GM13977 (cell line): ENCODE measurements at places on chromosomes 3 and 15.

DNA sequence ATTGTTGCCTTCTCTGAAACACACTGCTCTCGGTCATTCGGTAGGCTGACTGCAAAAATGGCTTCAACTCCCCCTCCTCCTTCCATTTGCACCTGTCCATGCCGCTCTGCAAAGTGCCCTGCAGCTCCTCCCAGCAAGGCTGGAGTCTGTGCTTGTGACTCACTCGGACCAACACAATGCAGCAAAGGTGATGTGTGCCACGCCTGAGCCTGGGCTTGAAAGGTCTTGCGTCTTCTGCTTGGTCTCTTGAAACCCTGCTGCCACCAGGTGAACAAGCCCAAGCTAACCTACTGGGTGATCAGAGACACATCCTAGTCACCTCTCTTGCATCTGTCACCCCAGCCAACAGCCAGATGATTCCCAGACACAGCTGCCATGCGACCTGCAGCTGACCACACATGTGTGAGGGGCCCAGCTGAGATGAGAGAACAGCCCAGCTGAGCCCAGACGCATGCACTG is 71.1 kb downstream of the MGLL start:
- DNase-seq = no peak

DNA sequence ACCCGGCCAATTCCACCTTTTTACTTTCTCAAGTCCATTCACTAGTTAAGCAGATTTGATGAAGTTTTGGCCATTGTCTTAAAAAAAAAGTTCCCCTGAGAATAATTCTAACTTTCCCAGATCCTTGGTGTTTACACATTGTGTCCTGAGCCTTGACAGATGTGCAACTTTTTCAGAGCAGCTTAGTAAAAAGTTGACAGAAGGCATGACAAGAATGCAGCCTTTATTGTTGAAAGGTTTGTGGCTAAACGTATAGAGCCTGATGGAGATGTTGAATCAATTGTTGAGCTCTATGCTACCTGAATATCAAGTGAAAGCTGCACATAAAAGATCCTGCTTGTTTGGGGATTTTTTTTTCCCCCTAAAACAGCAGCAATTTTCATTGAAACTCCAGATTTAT is 75.3 kb upstream of the CMTM7 start:
- DNase-seq = no peak

GRCh38 chr15:33678602-33679001 is 289.7 kb upstream of the CHRM5 start:
- DNase-seq = no peak

DNA sequence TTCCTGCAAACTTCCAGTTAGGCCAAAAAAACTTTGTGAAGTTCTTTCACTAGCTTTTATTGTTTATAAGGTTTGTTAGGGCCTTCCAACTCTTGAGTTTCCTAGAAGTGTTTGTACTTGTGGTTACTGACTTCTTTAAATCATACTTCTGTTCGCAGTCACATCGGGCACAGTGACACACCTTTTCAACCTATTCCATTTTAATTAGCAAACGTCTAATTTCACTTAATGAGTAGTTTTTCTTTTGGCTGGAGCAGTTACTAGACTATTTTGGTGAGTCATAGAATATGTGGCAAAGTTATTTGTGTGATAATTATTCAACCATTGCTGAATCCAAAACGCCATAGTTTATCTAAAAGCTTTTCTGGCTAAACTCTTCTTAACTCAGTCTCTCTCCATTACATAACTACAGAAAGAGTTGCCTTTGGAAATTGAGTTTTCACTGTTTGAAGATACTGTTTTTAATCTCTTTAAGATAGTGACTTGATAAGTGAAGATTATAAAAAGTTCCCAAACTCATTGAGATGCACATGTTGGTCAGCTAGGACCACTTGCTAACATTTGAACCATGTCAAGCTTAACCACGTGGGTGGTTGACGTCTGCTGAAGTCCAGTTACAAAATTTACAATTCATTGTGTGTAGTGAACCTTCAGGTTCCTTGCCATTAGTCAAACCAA is 21.5 kb downstream of the CNOT10 start:
- no peak for DNase-seq

DNA sequence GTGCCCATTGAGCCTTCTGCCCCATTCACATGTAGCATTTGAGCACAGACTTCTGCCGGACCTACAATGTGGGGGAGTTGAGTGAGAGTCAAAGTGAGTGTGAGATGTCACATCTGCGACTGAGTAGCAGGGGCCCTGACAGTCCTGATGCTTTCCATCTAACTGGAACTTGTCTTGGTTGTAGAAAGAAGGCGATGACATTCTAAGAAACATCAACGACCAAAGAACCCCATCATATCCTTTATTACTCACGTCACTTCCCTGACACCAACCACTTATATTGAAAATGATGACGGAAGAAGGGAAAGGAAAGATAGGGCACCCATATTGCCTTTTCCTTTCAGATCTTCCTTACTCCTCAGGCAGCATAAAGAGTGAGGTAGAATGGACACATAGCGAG is 30.5 kb downstream of the SMAD3 start:
- no peak for DNase-seq

DNA sequence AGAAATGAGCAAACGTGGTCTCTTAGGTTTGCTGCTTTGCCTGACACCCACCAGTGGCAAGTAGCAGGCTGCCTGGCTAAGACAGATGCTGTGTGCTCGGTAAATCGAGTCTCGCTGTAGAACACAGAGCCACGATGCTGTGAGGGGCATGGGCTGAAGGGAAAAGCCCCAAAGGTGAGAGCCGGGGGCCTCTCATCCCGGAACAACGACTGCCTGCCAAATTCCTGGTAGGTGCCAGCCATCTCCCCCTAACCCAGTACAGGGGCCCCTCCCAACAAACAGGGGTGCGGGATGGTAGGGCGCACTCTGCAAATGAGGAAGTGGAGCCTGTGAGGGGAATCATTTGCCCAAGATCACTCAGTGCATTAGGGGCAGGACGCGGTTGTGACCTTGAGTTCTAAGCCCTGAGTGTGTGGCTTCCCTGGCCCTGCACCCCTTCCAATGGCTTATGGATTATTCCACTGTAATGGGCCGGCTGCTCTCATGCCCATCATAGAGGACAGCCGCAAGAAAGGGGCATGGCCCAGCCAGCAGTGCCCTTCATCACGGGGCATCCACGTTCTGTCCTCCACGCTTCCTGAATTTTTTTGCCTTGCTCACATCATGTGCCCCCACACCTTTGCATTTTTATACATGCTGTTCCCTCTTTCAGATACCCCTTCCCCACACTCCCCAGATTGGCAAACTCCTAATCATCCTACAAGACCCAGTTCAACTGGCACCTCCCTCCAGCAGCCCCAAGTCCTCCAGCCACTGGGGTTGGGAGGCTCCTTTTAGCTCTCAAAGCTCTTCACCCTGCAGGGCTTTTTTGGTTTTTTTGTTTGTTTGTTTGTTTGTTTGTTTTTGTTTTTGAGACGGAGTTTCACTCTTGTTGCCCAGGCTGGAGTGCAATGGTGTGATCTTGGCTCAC is 125.4 kb downstream of the NUP210 start:
- DNase-seq = no peak

- DNase-seq = no peak
Measured at GRCh38 chr3:126181398-126181725, 976 bp upstream of the ALDH1L1 start.

DNA sequence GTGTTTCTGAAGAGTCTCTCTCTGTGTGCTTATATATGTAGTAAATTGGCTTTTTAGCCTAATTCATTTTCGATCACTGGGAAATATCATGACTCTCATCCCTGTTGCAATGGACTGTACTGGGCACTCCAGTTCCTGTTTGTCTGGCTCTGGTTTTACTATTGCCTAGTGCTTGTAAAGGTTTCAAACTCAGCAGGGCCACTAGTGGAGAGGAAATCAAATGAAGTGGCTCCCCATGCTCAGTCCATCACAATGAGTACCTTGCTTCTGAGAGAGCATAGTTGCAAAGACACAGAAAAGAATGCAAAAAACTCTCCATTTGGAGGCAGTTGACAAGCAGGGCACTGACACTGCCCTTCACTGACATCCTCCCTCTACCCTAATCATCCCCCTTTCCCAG is 167.8 kb downstream of the TAFA4 start:
- DNase-seq = no peak

DNA sequence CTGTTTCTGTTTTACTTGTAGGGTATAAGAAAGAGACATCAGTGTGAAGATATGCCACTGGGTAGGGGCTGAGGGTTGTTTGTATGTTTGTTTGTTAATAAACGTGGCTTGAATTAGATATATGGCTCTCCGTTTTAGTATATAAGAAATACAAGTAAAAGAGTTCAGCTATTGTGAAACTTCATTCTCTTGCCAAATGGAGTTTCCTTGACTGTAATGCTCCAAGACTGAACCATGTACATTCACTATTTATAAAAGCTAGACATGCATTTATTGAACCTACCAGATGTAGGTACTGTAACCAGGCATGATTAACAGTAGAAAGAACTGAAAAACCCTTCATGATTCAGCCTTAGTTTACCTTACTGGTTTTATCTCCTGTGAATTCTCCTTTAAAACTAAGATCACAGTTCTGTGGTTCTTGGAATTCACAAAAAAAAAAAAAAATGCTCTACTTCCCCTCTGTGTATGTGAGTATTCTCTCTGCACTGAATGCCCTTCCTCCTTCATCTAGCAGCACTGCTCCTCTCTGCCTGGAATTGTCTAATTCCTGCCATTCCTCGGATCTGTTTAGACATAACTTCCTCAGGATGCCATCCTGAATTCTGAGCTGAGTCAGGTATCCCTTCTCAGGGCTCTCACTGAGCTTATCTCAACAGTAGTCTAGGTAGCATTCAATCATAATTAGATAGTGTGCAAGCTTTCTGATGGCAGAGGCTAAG is 504.4 kb downstream of the FHIT start:
- no peak for DNase-seq

DNA sequence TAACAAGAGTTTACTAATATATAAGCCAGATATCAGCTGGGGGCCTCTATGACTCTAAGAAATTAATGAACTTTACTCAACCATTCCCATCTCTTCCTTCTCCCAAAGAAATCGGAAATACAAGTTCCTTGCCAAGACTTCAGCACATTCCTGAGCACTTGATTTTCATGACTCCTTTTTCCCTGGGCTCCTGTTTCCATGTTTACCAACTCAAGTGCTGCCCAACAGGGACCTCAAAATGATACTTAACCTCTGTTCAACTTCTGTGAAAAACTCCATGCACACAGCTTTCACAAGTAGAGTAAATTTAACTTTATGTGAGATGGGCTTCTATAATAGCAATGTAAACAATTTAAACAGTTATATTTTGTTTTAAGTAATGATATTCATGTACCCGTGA is 315.8 kb upstream of the CDIN1 start:
- no peak for DNase-seq

- no peak for DNase-seq
Measured at GRCh38 chr3:178602856-178603255, 66.6 kb downstream of the KCNMB2 start.

DNA sequence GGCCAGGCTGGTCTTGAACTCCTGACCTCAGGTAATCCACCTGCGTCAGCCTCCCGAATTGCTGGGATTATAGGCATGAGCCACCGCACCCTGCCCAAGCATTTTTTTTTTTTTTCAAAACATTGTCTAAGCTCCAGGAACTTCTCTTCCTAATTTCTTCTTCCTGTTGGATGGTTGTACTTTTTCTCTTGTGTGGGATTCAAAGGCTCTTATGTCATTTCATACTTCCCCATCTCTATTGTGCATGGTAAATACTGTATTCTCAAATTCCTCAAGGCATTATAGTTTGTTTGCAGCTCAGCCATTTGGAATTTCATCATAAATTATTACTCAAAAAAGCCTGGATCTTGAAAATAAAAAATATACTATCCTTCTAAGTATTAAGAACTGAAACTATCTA is 199.1 kb upstream of the GADL1 start:
- DNase-seq = no peak

DNA sequence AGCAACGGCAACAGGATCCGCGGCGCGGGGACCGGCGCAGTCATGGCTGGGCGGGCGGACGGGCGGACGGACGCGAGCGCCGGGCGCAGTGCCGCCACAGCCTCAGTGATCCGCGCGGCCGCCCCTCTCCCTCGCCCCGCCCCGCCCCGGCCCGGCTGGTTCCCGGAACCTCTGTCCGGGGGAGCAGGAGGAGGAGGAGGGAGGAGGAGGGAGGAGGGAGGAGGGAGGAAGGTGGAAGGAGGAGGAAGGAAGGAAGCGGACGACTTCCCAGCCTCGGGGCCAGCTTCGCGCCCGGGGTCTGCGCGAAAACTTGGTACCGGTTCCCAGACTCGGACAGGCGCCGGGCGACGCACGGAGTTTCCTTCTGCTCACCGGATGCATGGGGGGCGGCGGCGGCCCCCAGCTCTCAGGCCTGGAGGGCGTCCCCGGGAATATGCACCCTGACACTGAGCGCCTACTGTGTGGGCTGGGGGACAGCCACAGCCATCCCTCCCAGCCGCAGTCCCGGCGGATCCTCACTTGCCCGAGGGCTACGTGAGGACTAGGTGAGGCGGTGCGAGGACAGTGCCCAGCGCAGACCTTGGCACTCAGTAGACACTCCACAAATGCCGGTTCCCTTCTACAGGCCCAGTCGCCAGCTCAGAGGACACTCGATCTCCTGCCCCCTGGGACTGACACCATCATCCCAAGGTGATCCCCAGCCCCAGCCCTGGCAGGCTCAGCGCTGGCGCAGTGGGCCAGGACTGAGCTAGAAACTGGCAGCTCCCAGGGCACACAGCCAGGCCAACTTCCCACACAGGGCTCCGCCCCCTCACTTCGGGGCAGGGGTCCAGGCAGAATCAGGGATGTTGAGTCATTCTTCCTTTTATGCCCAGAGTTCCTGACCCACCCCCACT is at the start of gene SHISA5:
TSS of gene SHISA5 (minus strand) at position 124 of the 896 bp plus-strand sequence. CDS start at position 44, 80 bp downstream.
- DNase-seq = peak; percentile 78

DNA sequence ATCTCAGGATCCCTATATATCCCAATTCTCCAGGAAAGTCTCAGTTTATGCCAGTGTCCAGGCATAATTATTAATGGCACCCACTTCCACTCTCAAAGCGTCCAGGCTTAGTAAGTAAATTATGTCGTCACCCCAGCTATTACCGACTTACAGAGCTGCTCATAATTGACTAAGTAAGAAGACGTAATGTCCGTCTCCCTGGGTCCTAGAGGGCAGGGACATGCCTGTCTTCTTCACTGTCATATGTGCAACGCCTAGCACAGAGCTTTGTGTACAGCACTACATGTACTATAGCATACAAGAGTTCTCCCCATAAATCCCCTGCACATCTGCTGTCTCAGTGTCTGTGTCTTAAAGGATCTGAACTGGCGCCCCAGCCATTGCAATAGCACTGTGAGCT is 23.9 kb upstream of the HRH1 start:
- DNase-seq = no peak

GRCh38 chr3:31953091-31953490 is 28.0 kb downstream of the OSBPL10 start:
- DNase-seq = no peak

GRCh38 chr15:72481015-72481659 is 7.0 kb downstream of the ARIH1 start:
- DNase-seq = no peak

- no peak for DNase-seq
Measured at GRCh38 chr3:9349321-9350117, 13.3 kb upstream of the THUMPD3 start.

DNA sequence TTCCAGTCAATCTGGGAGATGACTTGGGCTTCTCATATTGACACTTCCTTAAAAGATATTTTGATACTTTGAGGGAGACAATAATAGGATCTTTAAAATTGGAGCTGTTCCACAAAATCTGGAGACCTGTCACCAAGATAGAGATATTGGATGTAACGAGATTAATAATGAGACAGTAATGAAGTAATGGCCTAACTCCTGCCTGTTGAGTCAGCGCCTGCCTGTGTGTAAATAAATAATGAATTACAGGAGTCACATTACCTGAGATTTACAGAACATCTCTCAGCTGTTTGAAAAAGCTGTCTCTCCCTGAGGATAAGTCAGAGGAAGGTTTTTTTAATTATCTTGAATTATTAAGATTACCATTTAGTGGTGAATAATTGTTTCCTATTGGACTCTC is 43.8 kb upstream of the MITF start:
- DNase-seq = no peak

- DNase-seq = no peak
Measured at GRCh38 chr15:76071806-76072205, 12.0 kb downstream of the TMEM266 start.
